Subcutaneous adipose tissue (tissue), 4 donors: ENCODE measurements at places on chromosomes 1 and 21. TPM values are rescaled to one million over a fixed set of nuclear protein-coding genes. Genes with fewer than 3 reads are reported as not detected.

The PROK1 gene
- 25.8 TPM for total RNA-seq

The LRP8 gene
- 2.9 TPM for total RNA-seq

The ATG4C gene
- total RNA-seq = 21.9 TPM

The PRDM16 gene
- 1.0 TPM for total RNA-seq

The KCNJ15 gene
- total RNA-seq = 2.4 TPM

The CTSE gene
- not detected for total RNA-seq
